Epithelial cell of prostate (primary cell): ENCODE measurements at places on chromosomes 5 and 9.
A peak's percentile ranks its signal among the peaks of the same experiment; 100 is the strongest.

DNA sequence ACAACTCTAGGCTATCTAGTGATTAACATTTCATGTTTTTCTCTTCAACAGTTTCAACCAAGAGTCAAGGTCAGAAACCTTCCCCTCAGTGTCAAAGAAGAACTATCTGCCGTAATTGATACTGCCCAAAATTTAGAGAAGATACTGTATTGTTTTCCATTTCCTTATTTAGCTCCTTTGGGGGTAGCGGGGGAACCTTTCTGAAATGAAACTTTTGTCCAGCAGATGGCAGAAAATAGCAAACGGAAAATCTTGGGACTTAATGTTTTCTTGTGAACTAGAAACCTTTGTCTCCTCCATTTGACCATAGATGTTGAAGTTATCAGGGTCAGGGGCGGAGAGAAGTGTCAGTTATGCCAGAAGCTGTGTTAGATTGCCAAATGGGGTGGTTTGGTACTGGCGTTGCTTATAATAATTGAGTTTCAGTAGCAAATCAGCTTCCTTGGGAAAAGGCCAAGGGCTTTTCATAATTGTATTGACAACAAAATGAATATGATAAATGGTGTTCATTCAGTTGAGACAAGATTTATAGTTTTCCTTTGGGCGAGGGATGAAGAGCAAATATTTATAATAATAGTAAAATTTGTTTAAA, 101.7 kb upstream of the TLX3 start:
- no peak for DNase-seq

GRCh38 chr9:93304574-93305496, 120.9 kb downstream of the WNK2 start:
- DNase-seq, result no peak

- no peak for DNase-seq
Observed at GRCh38 chr9:12716823-12717600, 23.8 kb downstream of the TYRP1 start.

GRCh38 chr5:151522226-151522625, 68.9 kb downstream of the FAT2 start:
- no peak for DNase-seq

- peak; percentile 29 for DNase-seq
Observed at GRCh38 chr9:81318571-81318970, 370.8 kb downstream of the TLE1 start.

DNA sequence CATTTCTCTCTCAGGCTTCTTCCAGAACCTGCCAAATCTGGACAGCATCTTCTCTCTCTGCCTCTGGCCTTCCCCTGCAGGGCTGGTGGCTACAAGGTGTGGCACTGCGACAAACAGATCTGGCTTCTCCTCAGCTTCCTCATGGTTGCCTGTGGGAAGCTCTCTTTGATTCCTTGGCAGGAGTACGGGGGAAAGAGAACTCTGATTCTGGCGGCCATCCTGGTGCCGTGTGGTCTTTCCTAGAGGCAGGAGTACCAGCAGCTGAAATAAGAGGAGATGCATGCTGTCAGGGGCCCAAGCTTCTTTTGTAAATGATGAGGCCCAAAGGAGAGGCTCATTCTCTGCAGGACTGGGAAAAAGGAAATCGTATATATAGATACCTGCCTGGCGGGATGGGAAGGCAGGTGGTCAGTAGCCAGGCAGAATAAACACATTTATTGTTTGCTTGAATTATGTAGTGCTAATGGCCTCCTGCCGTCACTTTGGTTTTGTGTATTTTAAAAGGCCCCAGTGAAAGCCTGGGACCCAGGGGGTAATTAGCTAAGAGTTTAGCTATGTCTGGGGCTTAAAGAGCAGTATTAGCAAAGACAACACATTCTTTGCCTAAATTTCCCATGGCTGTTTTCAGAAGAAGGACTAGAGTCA, at the start of gene CER1:
TSS of gene CER1 (minus strand) at position 343 of the 645 bp plus-strand sequence. CDS start at position 282, 61 bp downstream.
- DNase-seq, result no peak

- no peak for DNase-seq
Observed at GRCh38 chr5:133467826-133468463, 144.4 kb downstream of the FSTL4 start.

GRCh38 chr5:72770266-72770665, 46.2 kb upstream of the TNPO1 start:
- DNase-seq, result no peak

GRCh38 chr5:43833961-43834360, 231.0 kb downstream of the NNT start:
- DNase-seq, result no peak

- no peak for DNase-seq
Observed at GRCh38 chr5:145180371-145180770, 654.8 kb downstream of the PRELID2 start.

- no peak for DNase-seq
Observed at GRCh38 chr9:137273611-137274320, 3.8 kb upstream of the TOR4A start.

GRCh38 chr5:73201547-73202513, 28.8 kb downstream of the TMEM174 start:
- DNase-seq, result no peak

DNA sequence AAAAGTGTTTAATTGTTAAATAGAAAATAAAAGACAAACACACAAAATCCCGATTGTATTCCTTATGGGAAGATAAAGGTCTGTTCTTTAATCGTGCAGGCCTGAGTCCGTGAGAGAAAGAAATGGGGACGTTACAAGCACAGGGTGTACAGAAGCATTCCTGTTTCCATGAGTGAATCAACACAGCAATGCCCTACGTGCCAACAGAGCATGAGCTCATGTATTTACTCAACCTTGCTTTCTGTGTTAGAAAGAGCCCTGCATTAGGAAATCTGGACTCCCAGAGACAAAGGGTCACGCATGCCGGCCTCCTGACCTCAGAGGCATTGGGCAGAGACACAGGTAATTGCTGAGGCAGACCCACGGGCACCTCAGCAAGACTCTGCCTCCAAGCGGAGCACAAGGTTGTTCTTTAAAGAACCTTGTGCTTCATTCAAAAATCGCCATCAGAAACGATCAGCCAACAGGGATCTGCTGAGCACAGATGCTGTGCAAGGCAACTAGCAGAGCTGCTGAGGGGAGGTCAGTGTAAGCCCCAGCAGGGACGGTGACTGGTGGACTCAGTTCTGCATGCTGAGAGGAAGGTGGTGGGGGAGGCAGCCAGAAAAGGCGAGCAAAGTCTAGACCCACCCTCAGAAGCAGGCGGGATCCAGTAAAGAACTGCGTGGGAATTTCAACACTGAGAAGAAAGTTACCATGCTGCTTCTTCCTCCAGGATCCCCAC, 101.0 kb downstream of the TLE1 start:
- DNase-seq, result peak; percentile 64

DNA sequence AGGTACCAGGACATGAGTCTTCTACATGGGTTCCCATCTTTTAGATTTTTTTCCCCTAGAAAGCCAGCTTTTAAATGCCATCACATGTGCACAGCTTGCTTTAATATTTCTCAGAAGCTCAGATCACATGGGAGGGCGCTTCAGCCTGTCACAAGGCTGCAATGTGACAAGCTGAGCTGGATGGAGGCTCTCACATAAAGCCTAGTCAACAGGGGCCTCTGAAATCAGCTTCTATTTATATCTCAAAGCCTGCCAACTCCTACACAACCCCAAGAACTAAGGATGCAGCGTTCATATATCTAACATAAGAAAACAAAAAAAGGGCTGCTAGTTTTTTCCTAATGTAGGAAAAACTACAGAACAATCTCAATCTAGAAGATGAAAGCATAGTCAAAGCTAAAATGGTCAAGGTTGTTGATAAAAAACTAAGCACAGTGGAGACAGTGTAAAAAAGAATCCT, 2.3 kb downstream of the ZFAND5 start:
- no peak for DNase-seq

GRCh38 chr5:59164041-59164830, 581.4 kb downstream of the RAB3C start:
- DNase-seq, result no peak

- no peak for DNase-seq
Observed at GRCh38 chr5:96963267-96963666, 27.4 kb downstream of the LNPEP start.

- DNase-seq, result no peak
Observed at GRCh38 chr9:114905170-114905940, 25.0 kb downstream of the TNFSF8 start.

DNA sequence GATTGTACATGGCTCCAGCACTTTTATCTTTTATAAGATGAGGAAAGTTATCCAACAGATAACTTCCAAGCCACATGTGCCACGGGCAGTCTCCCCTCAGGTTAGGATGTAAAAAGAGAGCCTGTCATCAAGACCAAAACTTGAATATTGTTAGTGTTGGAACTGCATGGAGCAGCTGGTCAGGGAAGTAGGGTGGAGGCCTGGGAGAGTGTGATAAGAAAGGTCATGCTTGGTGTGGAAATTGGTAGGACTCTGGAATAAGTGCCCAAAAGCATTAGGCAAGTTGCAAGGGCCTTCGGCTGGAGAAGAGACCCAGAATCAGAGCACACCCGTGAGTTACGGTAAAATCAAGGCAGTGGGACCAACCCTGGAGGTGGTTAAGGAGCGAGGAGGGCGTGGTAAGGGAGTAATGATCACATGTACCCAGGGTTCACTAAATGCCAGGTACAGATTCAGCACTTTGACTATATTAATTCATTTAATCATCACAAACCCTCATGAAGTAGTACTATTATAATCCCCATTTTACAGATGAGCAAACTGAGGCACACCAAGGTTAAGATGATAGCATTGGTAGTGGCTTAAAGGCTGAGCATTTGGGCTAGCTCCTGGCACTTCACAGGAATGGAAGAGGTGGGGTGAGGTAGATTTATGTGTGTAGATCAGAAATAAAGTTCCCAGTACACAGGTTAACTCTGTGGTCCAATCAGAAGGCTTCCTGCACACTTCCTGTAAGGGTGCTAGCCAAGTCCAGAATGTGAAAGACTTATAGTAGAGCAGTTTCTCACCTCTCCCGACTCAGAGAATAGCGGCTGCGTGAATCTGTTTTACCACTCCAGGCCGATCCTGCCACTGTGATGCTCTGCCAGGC, 96.5 kb upstream of the ZNF608 start:
- DNase-seq, result no peak

GRCh38 chr9:124684169-124684568, 86.9 kb downstream of the NR6A1 start:
- DNase-seq, result no peak

GRCh38 chr5:119078071-119078846, 7.4 kb downstream of the DMXL1 start:
- no peak for DNase-seq

- DNase-seq, result no peak
Observed at GRCh38 chr5:124318661-124319060, 427.8 kb downstream of the ZNF608 start.

- DNase-seq, result no peak
Observed at GRCh38 chr5:168916266-168916665, 337.1 kb upstream of the PANK3 start.

GRCh38 chr5:138068742-138069600, 14.9 kb upstream of the WNT8A start:
- DNase-seq, result no peak

DNA sequence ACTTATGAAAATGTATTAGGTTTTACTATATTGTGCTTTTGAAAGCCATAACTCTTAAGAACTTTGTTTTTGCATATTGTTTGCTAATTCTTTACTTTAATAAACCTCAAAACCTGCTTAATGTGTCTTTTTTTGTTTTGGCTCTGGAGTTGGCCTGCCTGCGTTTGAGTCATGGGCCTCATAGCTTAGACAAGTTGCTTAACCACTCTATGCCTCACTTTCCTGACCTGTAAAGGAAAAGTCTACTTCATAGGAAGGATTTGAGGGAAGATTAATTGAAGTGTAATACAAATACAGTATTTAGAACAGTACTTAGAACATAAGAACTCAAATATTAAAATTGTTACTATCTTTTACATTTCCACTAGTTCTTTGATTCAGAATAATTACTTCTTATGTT, 10.3 kb downstream of the SMIM32 start:
- no peak for DNase-seq

DNA sequence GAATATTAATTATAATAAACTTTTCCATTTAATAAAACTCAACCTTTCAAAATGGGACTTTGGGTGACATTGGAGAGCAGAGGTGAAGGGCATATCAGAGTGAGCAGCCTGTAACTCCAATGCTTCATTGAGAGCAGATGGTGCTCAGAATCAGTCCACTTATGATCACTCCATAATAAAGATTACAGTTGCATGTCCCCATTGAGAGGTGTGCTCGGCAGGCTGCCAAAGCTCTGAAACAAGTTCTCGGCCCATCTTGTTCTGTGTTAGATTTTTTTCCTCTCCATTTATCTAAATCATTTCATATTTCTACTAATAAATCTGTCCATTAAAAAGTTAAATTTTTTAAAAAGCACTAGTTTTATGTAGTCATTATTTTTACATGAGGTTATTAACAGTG, 1786.4 kb upstream of the WWC1 start:
- no peak for DNase-seq

DNA sequence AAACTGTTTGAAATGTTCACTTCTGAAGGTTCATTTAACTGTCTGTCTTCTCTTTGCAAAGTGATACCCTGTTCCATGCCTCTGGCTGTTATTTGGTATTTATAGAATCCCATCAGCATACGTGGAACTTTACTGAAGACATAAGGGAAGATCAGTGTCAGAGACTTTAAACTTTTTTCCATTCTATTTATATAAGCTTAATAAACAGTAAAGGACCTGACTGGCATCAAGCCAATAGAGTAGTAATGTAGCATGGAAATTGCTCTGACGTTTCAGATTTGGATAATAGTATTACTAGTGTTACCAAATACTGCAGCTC, 94.9 kb upstream of the MINAR2 start:
- no peak for DNase-seq

- no peak for DNase-seq
Observed at GRCh38 chr5:147481874-147482705, 27.8 kb downstream of the DPYSL3 start.

DNA sequence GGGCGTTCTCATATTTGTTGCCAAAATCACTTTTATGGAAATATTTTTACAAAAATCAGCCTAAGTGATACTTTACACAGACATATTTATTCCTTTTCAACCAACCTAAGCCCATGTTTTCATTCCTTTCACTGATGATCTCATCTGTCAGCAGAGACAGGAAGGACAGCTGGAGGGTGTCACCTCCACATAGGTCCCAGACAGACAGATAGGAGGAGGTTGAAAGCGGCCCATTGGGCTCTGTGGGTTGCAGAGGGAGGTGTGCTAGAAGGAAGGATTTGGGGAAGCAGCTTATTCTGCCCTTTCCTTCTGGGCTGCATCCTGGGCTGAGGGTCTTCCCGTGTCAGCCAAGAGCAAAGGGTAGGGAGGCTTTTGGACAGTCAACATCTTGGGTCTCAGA, 26.0 kb upstream of the SEMA4D start:
- no peak for DNase-seq

DNA sequence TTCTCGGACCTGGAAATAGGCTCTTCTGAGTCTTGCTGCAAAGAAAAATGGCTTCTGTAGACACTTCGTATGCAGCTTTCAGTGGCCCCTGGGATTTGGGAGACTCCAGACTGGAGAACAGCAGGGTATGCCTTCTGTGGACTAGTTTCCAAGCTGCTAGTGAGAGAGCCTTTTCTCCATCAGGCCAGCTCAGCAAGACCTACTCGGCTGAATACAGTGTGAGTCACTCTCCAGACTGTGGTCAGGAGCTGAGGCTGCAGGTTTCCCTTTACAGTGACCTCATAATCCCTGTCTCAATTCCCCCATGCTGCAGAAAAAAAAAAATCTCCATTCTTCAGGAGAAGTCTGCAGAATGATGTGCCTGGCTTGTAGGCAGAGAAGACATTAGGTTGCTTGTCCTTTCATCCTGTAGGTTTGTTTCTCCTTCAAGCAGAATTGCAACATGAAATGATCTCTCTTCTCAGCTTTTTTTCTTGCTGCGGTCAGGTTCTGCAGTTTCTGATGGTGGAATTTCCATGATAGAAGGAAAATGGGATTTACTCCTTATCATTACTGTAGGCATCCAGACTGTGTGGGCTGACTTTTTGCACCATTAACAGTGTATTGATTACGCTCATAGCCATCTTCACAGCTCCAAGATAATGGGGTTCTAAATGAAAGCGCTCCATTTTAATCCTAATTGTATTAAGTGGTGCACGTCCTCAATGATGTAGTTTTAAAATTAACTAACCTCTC, 78.3 kb upstream of the TNFSF8 start:
- no peak for DNase-seq
